Activated naive CD4-positive, alpha-beta T cell treated with anti-CD3 and anti-CD28 coated beads for 36 hours (primary cell): ENCODE measurements at places on chromosomes 12 and 14. TPM values are rescaled to one million over a fixed set of nuclear protein-coding genes. Genes with fewer than 3 reads are reported as not detected.

- no peak for DNase-seq
- H3K27me3 ChIP-seq: no peaks in the 10 kb centered on the region
- H3K36me3 ChIP-seq: peaks cover 25% of the 10 kb centered on the region
- no peak overlapping the region for H3K27ac ChIP-seq
Measured at GRCh38 chr12:53413485-53414204, 10.0 kb upstream of the AMHR2 start.

DNA sequence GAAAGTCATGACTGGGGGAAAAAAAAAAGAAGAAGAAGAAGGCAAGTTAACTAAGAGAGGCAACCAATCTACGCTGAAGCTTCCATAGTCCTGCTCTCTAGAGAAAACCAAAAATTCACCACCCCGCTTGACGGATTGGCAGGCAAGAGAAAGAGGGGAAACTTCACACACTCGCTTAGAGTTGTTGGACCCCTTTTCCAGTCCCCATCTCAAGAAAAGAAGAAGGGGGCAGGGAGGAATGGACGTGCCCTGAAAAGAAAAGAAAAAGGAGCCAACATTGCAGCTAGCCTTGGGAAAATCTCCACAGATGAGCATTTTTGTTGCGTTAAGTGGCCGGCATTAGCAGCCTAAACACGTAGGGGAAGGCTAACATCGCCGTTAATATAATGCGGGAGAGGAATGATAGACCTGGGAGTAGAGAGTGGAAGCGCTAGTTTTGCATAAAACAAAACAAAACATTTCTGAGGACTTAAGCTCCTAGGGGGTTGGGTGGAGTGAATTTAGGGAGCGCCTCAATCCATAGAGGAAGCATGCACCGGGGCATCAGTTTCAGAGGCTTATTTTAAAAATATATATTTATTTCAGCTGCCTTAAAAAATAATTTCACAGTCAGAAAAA, 11.3 kb upstream of the FOXG1 start:
- no peak for DNase-seq
- peaks cover 3% of the 10 kb centered on the region for H3K36me3 ChIP-seq
- peaks cover 68% of the 10 kb centered on the region for H3K27me3 ChIP-seq
- no peak overlapping the region for H3K27ac ChIP-seq
- H3K4me3 ChIP-seq: no peak overlapping the region

- DNase-seq: no peak
- H3K27ac ChIP-seq: no peak overlapping the region
- no peaks in the 10 kb centered on the region for H3K4me1 ChIP-seq
- H3K4me3 ChIP-seq: no peak overlapping the region
- H3K36me3 ChIP-seq: peaks cover 28% of the 10 kb centered on the region
Measured at GRCh38 chr12:121333747-121334146, 18.5 kb downstream of the ANAPC5 start.

Gene LMNTD1
- not detected for total RNA-seq

GRCh38 chr12:130739571-130739970, 23.5 kb upstream of the RIMBP2 start:
- no peaks in the 10 kb centered on the region for H3K4me1 ChIP-seq
- H3K36me3 ChIP-seq: peaks cover 2% of the 10 kb centered on the region
- no peak overlapping the region for H3K27ac ChIP-seq
- H3K4me3 ChIP-seq: no peak overlapping the region
- DNase-seq: no peak

DNA sequence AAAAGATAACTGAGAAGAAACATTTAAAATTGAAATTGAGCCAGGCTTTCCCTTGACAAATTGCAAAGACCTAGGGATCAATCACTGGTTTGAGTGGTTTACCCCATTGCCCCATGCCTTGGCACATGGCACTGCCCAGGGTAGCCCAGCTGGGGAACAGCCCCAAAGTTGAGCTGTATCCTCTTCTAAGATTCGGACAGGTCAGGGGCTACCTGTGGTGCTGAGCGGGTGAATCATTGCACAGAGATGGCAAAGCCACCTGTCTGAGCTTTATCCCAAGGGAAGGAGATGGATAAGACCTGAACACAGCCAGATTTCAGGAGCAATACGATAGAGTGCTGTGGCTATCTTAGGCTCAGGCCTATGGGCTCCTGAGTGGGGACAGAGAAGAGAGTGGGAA, 7.0 kb downstream of the IFI27L2 start:
- H3K4me3 ChIP-seq: no peak overlapping the region
- DNase-seq: no peak
- no peaks in the 10 kb centered on the region for H3K36me3 ChIP-seq
- H3K4me1 ChIP-seq: no peaks in the 10 kb centered on the region
- H3K27me3 ChIP-seq: no peaks in the 10 kb centered on the region
- H3K27ac ChIP-seq: no peak overlapping the region

DNA sequence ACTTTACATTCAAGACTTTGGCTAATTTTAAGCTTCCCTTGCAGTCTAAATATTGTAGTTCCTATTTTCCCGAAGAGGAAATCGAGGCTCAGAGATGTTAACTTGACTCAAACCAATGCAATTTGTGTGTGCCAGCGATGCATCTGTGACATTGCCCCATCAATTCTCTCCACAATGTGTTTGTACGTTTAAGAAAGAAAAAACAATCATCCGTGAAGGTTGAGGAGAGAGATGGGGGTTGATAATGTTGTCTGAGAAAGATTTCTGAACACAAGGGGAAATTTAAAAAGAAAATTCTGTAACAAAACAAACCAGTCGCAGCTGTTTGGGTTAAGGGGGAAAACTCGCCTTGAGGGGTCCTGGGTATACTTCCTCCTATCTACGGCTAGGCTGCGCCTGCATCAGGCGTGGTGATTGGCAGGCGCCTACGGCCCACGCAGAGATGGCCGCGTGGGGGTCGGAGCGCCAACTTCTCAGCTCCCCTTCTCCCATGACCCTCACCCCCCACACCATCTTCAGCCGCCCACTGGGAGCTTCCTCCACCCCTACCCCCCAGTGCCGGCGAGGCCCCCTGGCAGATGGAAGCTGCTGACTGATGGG, 12.3 kb downstream of the SIX1 start:
- peaks cover 52% of the 10 kb centered on the region for H3K27me3 ChIP-seq
- H3K4me1 ChIP-seq: peaks cover 20% of the 10 kb centered on the region
- no peaks in the 10 kb centered on the region for H3K36me3 ChIP-seq
- peak overlapping the region; percentile 15 for H3K4me3 ChIP-seq

Gene PLA2G1B
- total RNA-seq: not detected
